ENCODE measurements at places on chromosomes 1 and 21.

DNA sequence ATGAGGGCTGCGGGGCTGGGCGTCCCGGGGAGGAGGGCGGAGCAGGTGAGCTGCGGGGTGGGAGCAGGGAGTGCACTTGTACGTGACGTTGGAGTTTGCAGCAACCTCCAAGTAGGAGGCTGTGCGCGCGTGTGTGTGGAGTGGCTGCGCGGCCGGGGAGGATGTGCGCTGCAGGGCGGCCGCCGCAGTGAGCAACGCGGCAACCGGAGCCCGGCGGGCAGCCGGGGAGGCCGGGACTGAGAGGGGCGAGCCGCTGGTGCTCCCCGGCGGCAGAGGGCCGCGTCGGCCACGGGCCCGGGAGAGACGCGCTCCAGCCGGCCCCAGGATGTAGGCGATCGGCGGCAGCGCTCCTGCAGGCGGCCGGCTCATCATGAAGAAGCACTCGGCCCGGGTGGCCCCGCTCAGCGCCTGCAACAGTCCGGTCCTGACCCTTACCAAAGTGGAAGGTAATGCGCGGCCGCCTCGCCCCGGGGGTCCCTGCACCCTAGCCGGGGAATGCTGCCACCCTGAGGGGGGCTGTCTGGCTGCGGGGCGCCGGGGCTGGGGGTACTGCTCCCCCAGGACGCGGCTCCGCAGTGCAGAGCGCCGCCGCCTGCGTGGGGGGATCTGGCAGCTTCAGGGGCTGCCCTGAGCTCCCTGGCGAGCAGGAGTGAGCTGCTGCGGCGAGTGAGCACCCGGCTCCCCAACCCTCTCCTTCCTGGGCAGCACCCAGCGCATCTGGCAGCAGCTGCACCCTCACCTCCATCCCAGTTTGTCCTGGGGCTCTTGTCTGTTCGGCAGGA lies 158.9 kb upstream of the COA6 start:
- DNase-seq = peak; percentile 86

GRCh38 chr1:234475167-234475793 lies 3.7 kb downstream of the TARBP1 start:
- no peak for DNase-seq

GRCh38 chr1:230632273-230632873 lies 9.9 kb upstream of the COG2 start:
- peak; percentile 66 for DNase-seq

DNA sequence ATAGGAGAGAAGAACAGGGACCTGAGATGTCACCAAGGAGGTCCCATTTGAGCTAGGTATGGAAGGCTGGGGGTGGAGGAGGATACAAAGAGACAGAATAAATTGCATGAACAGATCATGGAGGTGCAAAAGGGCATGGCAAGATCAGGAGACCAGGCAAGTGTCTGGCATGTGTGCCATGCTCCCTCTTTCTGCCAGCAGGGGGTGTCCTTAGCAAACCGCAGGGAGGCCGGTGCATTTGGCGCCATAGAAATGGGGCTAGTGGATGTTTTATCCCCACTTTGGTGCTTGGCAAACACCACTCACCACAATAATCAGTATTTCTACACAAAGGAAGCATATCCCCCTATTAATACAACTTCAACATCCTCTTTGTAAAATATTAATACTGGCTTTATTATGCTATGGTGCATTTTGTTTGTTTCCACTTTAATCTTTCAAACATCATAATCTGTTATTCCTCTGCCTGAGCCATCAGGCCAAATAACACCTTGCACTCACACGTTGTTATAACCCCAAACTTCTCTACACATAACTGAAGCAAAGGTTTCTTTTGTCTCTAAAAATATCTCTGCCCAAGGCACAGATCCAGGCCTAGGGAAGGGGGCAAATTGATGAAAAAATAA lies 25.9 kb downstream of the S100A6 start:
- peak; percentile 74 for DNase-seq

DNA sequence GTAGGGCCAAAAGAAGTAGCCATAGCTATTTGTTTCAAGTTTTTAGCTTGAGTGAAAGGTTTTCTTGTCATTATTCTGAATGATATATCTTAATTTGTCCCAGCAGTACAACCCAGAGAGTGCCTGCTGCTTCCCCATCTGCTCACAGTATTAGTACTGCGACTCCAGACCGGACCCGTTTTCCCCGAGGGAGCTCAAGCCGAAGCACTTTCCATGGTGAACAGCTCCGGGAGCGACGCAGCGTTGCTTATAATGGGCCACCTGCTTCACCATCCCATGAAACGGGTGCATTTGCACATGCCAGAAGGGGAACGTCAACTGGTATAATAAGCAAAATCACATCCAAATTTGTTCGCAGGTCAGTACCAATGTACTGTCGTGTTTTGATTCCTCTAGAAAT lies 37.2 kb upstream of the C1orf115 start:
- DNase-seq = no peak

DNA sequence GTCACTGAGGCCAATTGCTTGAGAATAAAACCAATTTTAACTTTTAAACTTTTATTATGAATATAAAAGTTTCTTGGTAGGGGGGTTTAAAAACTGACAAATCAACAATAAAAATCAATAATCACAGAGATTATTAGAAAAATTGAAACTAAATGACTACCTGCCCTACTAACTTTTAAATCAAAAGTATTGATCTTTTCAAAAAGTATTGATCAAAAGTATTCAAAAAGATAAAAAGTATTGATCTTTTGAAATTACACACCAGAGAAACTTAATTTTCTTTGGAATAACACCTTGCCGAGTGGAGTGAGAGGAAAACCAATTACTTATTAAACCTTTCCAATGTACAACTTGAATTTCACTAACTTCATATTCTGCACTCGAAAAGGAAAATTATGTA lies 2.2 kb downstream of the SLC30A1 start:
- DNase-seq = no peak

DNA sequence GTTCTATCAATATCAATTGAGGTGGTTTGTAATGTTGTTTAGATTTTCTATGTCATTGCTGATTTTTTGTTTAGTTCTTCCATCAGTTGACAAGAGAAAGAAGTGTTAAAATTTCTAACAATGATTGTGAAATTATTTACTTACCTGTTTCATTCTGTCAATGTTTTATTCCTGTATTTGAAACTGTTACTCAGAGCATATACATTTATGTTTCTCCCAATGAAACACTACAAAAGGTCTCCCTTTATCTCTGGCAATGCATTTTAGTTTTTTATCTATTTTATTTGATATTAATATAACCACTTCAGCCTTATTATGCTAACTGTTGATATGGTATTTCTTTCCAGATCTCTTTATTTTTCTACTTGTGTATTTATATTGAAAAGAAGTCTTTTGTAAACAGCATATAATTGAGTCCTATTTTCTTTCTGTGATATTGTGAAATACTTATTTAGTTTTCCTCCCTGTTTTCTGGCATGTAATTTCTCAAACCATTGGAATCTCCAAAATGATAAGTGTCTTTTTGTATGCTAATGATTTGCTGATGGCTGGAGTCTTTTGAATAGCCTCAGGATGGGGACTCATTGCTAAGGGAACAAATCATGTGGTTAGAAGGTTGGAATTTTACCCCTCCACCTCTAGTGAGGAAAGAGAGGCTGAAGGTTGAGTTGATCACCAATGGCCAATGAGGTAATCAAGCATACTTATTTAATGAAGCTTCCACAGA lies 122.0 kb downstream of the ADSS2 start:
- no peak for DNase-seq

GRCh38 chr1:58927722-58928085 lies 143.9 kb upstream of the JUN start:
- no peak for DNase-seq

DNA sequence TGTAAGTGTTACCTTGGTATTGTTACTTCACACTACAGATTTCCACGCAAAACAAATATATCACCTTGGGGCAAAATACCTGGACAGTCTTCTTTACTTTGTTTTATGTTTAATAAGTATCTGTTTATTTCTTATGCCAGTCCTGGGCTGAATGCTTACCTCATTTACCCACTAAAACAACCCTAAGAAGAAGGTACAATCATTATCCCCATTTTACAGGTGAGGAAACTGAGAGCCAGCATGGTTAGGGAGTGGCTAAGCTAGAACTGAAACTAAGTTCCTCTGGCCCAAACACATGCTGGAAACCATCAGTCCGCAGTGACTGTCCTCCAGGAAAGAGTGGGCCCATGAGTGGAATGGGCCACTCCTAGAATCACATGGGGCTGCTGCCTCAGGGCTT lies 13.0 kb upstream of the GUCA2B start:
- no peak for DNase-seq

GRCh38 chr1:94154989-94155388 lies 34.0 kb upstream of the ABCA4 start:
- no peak for DNase-seq

DNA sequence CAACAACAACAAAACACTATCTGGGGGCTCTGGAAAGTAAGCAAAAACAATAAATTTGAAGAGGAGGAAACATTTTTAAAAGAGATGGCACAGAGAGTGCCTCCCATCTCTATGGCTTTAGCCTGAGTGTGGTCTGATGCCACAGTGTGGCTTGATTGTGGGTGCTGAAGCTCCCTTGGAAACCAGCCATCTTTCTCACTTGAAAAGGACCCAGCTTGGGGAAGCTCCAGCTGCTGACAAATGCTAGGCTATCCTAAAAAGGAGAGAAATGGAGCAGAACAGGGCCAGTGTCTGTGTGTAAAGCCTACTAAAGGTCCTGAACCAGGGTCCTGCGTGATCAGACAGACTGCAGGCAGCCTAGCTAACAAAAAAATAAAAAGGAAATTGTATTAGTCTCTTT lies 642.0 kb upstream of the PTBP2 start:
- DNase-seq = no peak

- DNase-seq = no peak
These were observed 138.3 kb downstream of the FOXD2 start for GRCh38 chr1:47575855-47576757.

DNA sequence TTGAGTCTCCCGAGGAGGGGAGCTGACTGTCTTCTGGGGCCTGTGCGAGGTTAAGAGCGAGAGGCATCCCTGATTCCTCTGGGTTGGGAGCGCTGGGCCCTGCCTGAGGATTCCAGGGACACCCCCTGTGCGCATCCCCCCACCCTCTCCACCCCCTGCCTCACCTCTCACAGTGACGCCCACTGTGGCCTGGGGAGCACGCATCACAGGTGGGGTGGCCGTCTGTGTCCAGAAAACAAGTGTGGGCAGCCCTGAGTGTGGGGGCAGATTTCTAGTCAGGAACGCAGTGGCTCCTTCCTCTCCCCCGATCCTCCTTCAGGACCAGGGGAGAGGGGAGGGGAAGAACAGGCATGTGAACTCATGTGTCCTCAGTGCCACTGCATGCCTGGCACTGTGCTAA lies 61.7 kb downstream of the LDLRAD2 start:
- DNase-seq = no peak

GRCh38 chr1:219090607-219091006 lies 83.1 kb upstream of the LYPLAL1 start:
- DNase-seq = no peak

- no peak for DNase-seq
These were observed 21.8 kb upstream of the APOBEC4 start for GRCh38 chr1:183674886-183675285.

- peak; percentile 89 for DNase-seq
These were observed 127.2 kb upstream of the ATP1B1 start for GRCh38 chr1:168979276-168979675.

DNA sequence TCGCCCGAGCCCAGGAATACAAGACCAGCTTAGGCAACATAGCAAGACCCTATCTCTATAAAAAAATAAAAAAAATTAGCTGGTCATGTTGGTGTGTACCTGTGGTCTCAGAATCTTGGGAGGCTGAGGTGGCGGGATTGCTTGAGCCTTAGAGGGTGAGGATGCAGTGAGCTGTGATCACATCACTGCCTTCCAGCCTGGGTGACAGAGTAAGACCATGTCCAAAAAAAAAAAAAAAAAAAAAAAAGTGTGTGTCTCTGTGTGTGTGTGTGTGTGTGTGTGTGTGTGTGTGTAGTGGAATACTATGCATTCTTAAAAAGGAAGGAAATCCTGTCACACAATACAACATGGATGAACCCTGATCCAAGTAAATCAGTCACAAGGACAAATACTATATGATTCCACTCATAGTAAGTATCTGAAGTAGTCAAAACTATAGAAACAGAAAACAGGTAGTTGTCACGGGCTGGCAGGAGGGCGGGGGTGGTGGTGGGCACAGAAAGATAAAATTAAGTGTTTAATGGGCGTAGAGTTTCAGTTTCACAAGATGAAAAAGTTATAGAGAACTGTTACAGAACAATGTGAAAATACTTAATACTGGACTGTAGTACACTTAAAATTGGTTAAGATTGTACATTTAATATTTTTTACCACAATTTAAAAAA lies 47.8 kb downstream of the SELENOF start:
- DNase-seq = no peak

DNA sequence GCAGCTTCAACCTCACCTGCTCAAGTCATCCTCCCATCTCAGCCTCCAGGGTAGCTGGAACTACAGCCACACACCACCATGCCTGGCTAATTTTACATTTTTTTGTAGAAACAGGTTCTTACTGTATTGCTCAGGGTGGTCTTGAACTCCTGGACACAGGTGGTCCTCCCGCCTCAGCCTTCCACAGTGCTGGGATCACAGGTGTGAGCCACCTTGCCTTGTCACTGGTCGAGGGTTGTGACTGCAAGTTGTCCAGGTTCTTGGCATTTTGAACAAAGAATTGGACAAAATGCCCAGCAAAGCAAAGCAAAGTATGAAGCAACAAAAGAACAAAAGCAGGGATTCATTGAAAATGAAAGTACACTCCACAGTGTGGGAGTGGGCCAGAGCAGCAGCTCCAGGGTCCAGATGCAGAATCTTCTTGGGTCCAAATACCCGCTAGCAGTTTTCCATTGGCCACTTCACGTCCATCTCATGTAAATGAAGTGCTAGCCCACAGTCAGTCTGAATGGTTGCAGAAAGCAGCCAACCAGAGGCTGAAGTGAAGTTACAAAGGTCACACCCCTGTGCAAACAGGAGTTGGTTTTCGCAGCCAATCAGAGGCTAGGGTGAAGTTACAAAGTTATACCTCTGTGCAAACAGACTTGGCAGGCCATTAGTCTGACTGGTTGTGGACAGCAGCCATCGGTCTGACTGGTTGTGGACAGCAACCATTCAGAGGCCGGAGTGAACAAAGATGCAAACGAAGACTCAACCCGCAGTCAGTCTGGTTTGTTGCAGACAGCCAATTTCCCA lies 109.5 kb upstream of the KIF26B start:
- DNase-seq = no peak

GRCh38 chr1:187045371-187045770 lies 216.6 kb downstream of the PLA2G4A start:
- no peak for DNase-seq

- no peak for DNase-seq
These were observed 7.7 kb downstream of the ITPKB start for GRCh38 chr1:226731257-226731893.

GRCh38 chr1:32372149-32372756 lies 9.9 kb downstream of the TSSK3 start:
- DNase-seq = peak; percentile 56

GRCh38 chr21:27403011-27403410 lies 436.1 kb upstream of the ADAMTS5 start:
- no peak for DNase-seq
